ENCODE measurements at places on chromosomes 16 and 17.

GRCh38 chr16:5972747-5973146 lies 875.2 kb upstream of the EEF2KMT start:
- no peak for DNase-seq

DNA sequence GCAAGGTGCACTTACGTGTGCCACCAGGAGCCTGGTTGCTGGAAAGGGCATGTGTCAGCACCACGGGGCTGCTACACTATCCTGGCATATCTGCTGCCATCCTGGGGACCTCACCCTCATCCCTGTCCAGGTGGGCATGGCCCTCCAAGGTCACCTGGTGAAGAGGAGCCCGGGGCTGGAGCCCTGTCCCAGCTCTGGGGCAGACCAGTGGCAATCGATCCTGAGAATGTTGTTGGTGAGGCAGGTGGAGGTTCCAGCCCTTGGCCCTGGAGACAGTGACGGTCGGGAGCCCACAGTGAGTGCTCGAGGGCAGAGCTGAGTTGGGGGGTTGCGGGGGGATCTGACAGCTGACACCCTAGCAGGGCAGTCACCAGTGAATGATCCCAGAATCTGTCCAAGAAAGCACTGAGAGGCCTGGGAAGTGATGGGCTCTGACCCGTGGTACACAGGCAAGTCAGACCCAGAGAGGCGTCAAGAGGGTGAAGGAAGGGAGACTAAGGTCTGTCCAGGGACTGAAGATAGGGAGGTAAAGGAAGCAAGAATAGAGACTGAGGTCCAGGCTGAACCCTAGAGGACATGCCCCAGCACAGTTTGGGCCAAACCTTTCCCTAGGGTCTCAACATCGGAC lies 17.6 kb downstream of the POLR3K start:
- DNase-seq = no peak

GRCh38 chr17:39660397-39661385 lies 4.5 kb upstream of the TCAP start:
- DNase-seq = no peak

GRCh38 chr17:27242951-27243350 lies 51.0 kb upstream of the WSB1 start:
- DNase-seq = no peak

- DNase-seq = no peak
Observed at GRCh38 chr16:48526058-48526957, 83.7 kb downstream of the N4BP1 start.

DNA sequence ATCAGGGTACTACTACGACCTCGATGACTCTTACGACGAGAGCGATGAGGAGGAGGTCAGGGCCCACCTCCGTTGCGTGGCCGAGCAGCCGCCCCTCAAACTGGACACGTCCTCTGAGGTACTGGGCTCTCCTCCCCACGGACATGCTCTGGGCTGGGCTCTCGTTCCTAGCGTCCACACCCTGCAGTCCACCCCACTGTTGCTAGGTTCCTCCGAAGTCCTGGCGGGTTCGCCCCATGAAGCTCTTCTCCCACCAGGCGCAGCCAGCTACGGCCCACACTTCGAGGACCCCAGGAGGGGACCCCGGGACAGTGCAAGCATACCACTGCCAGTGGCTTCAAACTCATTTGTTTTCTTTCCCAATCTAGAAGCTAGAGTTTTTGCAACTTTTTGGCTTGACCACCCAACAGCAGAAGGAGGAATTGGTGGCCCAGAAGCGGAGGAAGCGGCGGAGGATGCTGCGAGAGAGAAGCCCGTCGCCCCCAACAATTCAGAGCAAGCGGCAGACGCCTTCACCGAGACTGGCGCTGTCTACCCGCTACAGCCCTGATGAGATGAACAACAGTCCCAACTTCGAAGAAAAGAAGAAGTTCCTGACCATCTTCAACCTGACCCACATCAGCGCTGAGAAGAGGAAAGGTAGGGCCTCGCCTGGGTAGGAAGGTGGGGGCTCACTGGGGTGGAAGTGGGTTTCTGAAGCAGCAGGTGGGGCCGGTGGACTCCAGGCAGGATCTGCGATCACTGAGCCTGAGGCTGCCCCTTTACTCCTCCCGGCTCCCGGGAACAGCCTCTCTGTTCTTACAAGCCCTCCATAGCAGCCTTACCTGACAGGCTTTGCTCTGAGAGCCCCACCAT lies 25.6 kb downstream of the GINS2 start:
- no peak for DNase-seq

DNA sequence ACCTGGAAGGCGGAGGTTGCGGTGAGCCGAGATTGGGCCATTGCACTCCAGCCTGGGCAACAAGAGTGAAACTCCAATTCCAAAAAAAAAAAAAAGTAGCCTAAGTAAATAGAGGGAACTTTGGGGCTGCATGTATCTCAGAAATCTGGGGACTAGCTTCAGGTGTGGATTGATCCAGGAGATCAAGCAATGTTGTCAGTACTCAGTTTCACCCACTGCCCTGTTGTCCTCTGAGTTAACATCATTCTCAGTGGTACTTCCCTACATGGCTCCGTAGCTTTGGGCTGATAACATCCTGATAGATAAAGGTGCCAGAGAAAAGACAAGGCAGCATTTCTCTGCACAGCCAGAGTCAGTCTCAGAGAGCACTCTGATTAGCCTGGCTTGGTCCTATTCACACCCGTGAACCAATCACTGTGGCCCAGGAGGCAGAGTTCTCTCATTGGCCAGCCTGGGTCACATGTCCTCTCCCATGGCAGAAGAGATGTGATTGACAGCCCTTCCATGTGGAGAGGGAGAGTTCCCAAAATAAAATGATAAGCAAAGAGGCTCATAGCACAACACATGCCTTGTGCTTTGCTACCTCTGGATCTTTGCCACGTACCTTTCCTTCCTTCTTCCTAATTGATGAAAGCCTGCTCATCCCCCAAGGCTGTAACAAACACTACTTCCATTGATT lies 99.6 kb downstream of the ABCC1 start:
- no peak for DNase-seq

All from adipocyte (in vitro differentiated cells).